ENCODE measurements at places on chromosomes 6 and 20.
A peak's percentile ranks its signal among the peaks of the same experiment; 100 is the strongest.

DNA sequence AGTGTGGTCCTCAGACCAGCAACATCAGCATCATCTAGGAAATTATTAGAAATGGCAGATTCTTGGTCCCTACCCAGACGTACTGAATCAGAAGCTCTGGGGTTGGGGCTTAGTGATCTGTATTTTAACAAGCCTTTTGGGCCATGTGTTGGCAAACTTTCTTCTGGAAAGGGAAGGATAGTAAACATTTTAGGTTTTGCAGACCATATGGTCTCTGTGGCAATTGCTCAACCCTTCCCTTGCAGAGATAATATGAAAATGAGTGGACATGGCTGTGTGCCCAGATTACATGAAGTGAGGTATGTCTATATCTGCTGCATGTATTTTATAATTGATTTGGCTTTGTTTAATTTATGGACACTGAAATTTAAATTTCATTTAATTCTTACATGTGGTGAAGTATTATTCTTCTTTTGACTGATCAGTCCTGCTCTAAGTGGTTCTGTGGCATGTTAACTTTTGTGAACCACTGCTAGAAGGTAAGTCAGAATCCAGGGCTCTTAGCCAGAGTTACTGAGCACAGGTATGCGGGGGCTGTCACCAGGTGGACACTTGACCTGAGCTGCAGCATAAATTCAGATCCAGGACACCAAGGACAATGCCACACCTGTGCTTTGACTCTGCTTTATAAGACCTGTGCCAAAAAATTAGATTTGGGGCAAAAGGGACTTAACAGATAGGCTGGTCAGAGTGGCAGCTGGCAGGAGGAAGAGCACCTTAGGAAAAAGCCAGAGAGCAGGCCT is 43.2 kb downstream of the LY86 start:
- no peak for DNase-seq

GRCh38 chr20:1337441-1337840 is 8.5 kb upstream of the SDCBP2 start:
- DNase-seq: no peak

GRCh38 chr6:152552616-152553209 is 84.4 kb downstream of the SYNE1 start:
- DNase-seq: peak; percentile 43

GRCh38 chr20:8532169-8532568 is 400.1 kb downstream of the PLCB1 start:
- no peak for DNase-seq

GRCh38 chr6:143196525-143197225 is 136.0 kb downstream of the AIG1 start:
- no peak for DNase-seq

DNA sequence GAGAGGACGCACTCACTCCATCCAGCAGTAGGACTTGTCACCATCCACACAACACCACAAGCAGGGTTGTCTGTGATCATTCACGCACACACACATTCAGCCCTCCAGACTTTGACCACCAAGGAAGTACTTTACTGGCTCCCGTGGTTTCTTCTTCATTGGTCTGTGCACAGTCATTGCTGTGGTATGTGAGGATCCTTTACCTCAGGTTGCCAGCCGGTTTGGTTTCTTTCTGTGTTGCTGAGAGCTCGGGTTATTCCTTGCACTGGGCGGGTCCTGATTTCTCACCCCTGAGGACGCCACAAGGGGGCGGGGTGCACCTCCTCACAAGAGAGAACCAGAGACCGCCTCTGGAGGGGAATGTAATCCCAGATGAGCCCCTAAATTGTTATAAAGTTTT is 11.2 kb downstream of the SLC35A1 start:
- no peak for DNase-seq
